ENCODE measurements at places on chromosomes 2 and 18.

- DNase-seq, result no peak
Observed at GRCh38 chr2:143824791-143825190, 695.1 kb downstream of the ZEB2 start.

- no peak for DNase-seq
Observed at GRCh38 chr2:234747833-234748559, 203.8 kb upstream of the SH3BP4 start.

DNA sequence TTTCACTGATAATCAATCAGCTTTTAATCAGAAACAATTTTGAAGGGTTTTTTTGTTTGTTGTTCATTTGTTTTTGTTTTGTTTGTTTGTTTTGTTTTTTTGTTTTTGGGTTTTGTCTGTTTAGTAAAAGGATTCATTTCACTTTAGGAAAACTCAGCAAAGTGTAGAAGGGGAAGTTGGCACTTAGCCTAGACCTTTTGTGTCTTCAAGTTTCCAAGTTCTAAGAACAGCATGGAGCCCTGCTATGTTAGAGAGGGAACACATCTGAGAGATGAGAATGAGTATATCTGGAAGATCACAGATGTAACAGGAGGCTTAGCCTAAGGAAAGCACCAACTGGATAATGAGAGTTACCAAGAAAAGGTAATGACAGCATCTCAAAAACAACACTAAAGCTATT, 501.5 kb downstream of the ERBB4 start:
- no peak for DNase-seq

GRCh38 chr18:6270771-6271216, 143.9 kb downstream of the L3MBTL4 start:
- no peak for DNase-seq

- DNase-seq, result no peak
Observed at GRCh38 chr2:109171444-109172334, 42.7 kb downstream of the SH3RF3 start.

DNA sequence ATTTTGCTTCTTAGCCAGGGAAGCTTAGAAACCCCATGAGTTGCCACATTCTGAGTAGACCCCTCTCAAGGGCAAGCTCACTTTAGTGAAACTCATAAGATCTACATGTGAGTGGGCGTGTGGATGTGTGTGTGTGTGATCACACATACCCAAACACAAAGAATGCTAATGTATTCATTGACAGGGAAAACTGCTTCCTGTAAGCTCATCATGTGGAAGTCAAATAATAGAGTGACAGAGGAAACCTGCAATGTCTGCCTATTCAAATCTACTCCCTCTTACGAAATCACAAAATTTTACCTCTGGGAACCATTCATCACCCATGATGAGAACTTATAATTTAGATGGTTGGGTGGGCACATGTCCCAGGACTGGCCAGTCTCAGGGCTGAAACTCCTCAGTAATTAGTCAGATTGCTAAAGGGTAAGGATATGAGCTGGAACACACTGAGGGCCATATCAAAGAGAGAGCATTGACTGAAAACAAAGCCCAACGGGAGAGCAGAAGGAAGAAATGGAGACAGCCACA, 94.5 kb upstream of the CCDC150 start:
- no peak for DNase-seq

DNA sequence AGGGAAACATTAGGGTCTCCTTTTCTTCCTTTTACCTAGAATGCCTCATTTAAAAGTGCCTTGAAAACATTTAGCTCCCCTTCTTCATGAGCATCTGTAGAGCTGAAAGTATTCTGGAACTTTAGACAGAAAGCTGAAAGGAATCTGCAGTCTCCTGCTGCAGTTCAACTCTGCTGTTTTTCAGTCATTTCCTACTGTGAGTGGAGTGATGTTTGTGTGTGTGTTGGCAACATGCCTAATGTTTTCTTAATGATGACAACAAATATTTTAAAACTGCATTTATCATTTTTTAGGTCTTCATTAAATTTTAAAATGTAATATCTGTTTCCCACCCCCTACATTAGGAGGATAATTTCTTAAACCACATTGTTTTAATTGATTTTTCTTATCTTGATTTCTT, 66.6 kb downstream of the TWSG1 start:
- no peak for DNase-seq

GRCh38 chr2:49162151-49162550, 7.8 kb upstream of the FSHR start:
- no peak for DNase-seq

- DNase-seq, result no peak
Observed at GRCh38 chr2:43787895-43788294, 14.1 kb downstream of the DYNC2LI1 start.

DNA sequence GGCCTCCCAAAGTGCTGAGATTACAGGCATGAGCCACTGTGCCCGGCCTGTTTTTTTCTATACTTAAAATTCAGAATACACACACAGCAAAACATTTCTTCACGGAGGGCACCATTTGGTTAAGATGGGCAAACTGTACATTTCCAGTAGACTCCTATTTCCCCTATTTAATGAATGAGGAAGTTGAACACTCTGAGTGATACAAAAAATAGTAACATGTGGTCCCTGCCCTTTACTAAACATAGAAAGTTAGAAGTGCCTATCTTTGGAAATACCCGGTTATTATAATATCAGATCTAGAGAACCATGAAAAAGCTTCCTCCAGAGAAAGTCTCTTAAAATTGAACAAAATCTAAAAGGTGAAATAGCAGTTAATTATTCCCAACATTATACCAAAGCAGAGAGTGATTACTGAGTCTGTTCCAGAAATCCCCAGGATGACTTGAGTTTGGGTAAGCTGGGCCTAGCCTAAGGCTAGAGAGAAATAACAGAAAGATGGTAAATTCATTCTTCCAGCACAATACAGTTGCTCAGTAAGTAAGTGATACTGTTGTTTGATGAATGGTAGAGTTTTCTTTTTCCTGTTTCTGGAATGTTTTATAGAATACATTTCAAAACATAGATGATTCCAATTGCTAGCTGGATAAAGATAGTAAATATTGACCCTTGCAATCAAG, 23.3 kb upstream of the RMC1 start:
- no peak for DNase-seq

DNA sequence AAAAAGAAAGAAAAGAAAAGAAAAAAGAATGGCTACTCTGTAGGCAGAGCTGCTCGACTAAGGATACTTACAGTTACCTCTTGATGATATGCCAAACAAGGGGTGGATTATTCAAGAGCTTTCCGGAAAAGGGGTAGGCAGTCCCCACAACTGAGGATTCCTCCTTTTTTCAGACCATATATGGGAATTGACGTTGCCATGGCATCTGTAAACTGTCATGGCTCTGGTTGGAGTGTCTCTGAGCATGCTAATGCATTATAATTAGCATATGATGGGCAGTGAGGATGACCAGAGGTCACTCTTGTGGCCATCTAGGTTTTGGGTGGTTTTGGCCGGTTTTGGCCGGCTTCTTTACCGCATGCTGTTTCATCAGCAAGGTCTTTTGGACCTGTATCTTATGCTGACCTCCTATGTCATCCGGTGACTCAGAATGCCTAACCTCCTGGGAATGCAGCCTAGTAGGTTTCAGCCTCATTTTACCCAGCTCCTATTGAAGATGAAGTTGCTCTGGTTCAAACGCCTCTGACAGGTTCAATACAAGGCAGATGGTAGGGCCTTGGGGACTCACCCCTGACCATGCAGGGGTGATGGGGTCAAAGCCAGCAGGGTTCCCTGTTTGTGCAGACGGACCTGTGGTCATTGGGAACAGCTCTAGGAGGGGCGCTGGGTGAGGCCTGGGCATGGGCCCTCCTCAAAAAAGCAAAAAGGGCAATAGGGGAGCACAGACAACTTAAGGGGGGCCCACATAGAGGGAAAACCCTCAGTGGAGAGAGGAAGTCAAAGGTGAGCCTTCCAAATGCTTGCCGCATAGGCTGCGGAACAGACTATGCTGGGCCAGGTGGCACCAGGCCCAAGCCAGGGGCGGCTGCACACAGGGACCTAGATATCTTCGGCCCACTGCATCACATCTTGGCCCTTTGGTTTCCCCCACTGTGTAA, 251.2 kb upstream of the RAB6C start:
- DNase-seq, result no peak

DNA sequence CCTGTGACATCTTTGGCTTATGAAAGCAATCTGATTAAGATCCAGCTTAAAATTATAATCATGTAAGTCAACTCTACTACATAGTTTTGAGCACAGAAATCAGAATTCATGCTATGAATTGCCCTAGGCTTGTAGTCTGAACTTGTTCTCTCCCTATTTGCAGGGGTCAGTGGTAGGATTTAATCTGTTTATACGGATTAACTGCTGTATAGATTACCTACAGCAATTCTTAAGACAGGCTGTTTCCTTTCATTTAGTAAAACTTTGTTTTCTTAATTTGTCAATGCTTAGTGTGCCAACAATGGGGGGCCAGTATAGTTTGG, 287.9 kb downstream of the PDE11A start:
- no peak for DNase-seq

All from stimulated activated naive CD8-positive, alpha-beta T cell treated with anti-CD3 and anti-CD28 coated beads, Interleukin-15, Interleukin-2, amounts not matched to agents 100 U/mL and 50 U/mL, for 24 hours (primary cell).